ENCODE measurements at places on chromosomes 4 and X.
A peak's percentile ranks its signal among the peaks of the same experiment; 100 is the strongest.

DNA sequence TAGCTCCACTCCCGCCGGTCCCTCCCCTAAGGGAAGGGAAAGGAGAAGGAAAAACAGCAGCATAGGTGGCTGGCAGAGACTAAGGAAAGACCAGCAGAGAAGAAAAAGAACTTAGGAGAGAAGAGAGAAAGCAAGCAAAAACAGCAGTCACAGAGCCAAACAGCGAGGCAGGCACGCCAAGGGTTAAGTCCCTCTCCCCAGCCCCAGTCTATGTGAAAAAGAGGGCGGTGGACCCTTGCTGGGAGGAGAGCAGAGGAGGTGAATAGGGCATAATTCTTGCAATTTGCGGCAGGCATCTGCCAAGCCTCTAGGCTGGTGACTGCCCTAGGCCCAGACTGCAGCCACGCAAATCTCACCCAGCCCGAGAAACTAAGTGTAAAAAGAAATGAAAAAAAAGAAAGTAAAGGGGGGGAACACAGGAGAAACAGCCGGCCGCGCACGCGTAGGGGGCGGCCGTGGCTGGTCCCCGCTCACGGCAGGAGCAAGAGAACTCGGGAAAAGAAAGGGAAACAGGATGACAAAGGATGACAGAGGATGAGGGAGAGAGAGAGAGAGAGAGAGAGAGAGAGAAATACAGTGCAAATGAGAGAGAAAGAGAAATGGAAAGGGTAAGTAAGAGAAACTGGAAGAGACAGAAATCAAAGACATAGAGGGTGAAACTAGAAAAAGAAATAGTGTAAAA lies 48.6 kb downstream of the MAGEA9 start:
- no peak for DNase-seq

DNA sequence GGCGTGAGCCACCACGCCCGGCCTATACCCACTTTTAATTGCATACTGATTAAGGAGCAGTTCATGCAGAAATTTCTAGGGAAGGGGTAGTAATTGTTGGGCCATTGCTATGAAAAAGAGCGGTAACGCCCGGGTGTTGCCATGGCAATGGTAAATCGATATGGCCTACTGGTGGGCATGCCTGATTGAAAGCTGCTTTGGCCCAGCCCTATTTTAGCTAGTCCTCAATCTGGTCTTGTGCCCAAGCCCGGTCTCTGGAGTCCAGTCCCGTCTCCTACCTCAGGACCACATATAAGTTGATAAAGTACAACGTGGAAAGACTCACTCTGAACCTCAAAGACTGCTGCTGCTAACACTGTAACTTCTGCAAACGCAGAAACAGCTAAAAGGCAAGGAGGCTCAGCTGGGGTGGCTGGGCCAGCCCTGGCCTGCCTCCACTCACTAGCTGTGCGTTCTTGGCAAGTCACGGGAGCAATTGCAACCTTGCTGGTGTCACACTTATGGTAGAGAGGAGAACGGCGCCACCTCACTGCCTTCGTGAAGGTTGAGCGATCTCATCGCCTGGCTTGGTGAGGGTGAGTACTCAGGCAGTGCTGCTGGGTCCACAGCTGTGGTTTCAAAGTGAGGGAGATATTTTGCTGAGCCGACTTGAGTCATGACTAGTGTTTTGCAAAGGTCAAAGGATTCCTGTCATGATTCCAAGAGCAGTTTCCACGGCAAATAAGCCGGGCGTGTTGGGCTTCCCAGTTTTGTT lies 57.0 kb upstream of the GRPEL1 start:
- no peak for DNase-seq

DNA sequence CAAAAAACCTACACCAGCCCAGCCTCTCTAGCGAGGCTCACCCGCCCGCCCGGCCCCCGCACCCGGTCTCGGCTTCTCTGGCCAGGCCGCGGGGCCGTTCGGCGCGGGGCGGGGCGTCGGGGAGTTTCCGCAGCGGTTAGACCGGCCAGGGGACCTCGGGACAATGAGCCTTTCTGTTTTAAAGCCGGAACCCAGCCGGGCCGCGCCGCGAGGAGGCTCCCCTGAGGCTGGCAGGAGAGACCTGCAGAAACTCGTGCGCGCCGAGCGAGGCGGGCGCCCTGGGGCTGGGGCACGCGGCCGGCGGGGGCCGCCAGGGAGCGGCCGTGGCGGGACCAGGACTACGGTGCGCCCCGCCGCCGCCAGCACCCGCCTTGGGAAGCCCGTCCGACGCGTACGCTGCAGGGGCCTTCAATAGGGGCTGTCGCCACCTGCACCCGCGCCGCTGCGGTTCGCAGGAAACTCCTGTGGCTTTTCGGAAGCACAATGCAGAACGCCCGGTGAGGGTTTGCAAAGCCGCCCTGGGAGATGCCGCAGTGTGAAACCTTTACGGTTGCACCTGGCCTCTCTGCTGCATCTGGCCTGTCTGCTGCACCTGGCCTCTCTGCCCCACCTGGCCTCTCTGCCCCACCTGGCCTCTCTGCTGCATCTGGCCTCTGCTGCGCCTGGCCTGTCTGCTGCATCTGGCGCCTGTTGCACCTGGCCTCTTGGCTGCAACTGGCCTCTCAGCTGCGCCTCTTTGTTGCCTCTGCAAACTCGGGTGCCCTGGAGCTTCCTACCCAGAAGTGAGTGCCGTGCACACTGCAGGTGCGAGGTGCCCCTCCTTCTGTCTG lies 63.9 kb downstream of the TRAPPC11 start:
- peak; percentile 19 for DNase-seq

DNA sequence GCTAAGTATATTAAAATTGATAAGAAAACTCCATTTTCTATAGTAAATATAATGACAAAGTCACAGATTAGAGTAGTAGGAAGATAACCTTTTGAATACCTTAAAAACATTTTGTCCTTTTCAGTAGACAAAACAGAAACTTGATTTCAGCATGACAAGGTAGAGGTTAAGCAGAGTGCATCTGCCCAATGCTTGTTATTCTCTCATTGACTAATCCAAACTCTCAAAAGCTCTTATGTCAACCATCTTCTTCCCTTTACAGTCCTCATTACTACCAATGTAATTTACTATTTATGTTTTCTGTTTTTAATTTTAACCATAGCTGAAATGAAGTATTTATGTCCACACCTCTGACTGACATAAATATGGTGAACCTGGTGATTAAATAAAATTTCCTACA lies 11.1 kb downstream of the NIPAL1 start:
- DNase-seq, result no peak

DNA sequence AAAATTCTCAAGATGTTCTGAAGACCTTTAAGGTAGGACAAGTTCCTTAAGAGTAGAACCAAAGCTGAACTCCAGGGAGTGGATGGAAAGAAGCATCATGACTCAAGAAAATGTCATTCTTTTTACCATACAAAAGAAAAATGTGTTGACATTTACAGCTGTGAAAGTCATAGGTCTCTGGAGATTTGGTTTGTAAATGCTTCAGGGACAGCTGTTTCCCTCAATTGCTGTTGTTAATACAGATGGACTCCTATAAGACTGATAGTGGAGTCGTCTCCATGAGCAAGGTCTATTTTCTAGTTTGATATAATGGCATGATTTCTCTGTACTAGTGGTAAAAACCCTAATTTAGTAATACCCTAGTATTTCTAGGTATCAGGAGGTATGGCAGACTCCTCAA lies 101.7 kb downstream of the PHOX2B start:
- DNase-seq, result no peak

GRCh38 chrX:47662144-47662657 lies 3.2 kb upstream of the UXT start:
- DNase-seq, result no peak

DNA sequence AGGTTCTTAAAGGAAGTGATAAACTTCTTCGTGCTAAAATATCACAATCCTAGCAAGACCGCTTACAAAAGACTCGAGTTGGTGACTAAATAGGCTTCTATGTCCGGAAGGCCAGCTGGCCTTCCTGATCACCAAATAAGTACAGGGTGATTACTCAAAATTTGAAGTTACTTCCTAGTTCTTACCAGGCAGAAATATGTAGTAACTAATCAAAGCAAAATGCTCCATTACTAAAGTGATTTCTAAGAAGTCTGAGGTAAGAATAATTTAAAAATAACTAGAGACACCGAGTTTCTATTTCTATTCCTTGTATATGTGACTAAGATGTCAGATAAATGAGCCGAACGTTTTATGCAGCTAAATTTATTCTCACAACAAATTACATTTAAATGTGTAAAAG lies 62.2 kb downstream of the NSUN7 start:
- no peak for DNase-seq

DNA sequence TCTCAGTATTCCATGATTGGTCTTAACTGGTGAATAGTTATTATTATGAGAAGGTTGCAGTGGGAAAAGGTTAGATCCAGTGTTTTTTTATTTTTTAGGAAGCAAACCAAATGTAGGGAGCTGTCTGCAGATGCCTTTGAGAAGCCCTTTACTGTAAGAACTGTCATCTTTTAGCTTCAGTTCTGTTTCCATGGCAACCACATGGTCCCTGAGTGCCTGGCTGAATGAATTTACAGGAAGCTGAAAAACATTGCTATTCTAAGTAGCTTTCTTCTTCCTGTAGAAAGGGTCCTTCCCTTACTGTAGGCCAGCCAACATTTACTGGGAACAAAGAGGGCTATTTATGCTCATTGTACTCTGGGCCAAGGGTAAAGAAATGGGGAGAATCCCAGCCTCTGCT lies 103.3 kb downstream of the DCLK2 start:
- no peak for DNase-seq

GRCh38 chr4:163196926-163197480 lies 30.3 kb upstream of the NAF1 start:
- DNase-seq, result no peak

- DNase-seq, result no peak
These were observed 270.8 kb downstream of the PTTG2 start for GRCh38 chr4:38230821-38231563.

DNA sequence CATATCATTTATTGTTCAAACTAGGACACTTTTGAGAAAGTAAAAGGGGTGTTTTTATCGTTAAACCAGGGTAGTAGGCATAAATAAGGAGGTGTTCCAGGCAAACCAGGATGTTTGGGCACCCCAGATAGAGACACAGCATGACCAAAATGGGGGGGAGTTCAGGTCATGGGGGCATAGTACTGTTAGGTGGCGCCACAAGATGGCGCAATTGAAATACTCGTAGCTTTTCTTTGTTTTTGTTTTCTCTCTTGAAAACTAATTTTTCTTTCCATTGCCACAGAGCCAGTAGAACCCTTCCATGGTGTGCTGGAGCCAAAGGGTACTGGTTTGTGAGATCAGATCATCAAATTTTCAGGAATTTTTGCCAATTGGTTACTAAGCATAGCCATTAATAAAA lies 283.4 kb downstream of the BCOR start:
- DNase-seq, result no peak

DNA sequence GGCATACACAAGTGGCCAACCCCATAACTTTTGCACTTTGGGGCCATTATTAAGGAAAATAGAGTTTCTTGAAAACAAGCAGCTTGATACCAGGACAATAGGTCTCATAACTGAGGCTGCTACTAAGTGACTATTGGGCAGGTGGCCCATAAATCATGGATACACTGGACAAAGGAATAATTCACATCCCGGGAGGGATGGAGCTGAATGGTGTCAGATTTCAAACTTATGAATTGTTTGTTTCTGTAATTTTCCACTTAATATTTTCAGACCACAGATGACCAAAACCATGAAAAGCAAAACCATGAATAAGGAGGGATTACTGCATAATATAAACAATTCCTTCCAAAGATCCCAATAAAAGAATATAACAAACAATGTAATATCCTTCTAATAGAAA lies 114.4 kb downstream of the WDFY3 start:
- no peak for DNase-seq

GRCh38 chrX:10242026-10242425 lies 85.3 kb downstream of the CLCN4 start:
- DNase-seq, result no peak

- no peak for DNase-seq
These were observed 12.6 kb downstream of the SYN1 start for GRCh38 chrX:47607091-47607490.

DNA sequence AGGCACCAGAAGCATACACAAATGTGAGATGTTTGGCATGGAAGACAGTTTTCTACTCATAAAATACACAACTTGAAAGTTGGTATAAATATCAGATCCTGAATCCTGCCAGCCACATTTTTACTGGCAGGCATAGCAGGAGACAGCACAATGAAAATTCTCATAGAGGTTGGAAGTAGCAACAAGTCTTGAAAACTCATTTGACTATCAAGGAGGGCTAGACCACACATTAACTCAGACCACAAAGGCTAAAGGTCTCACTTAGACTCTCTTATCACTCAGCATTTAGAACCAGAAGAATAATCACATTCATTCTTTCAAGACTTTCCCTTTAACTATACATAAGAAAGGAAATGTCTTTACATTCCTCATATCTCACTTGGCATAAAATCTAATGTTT lies 56.5 kb downstream of the SORBS2 start:
- DNase-seq, result no peak

- no peak for DNase-seq
These were observed 307.7 kb upstream of the ARSJ start for GRCh38 chr4:114287079-114287696.

GRCh38 chr4:27662426-27662825 lies 801.8 kb downstream of the STIM2 start:
- no peak for DNase-seq

- no peak for DNase-seq
These were observed 149.4 kb upstream of the CHRDL1 start for GRCh38 chrX:110944751-110945675.

DNA sequence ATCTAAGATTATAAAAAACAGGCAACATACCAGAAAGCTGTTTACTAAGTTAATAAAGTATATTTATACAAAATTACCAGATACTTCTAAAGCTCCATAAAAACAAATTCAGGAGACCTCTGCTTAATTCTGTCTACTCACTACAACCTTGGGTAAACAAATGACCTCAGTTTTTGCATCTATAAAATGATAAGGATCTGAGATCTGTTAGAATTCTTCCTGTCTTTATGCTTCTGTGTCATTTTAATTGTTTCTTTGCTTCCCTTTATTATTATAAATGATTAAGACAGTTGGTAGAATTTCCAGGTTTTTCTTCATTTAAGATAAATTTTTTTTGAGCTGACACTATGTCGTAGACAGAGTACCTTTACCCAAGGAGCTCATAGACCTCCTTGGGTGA lies 76.0 kb downstream of the ANK2 start:
- no peak for DNase-seq

- DNase-seq, result no peak
These were observed 14.9 kb downstream of the VBP1 start for GRCh38 chrX:155231163-155231562.

GRCh38 chrX:7711167-7711566 lies 131.8 kb upstream of the VCX start:
- DNase-seq, result no peak

DNA sequence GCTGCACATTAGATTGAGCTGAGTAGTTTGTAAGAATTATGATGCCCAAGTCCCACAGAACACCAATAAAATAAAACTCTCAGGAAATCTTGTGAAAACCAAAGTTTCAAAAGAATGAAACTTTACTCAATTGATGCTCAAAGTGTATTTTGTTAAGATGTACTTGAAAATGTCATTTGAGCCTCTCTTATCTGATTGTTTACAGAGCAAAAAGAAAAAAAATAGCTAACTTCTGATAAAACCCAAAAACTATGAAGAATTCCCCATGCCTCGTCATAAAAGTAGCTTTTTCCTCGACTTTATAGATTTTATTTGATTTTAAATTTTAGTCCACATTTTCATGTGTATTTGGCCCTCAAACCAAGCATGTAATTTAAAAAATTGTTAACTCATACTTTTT lies 521.5 kb upstream of the FTHL17 start:
- no peak for DNase-seq

All from stimulated activated CD4-positive, alpha-beta T cell treated with anti-CD3 and anti-CD28 coated beads, TNF-alpha, amount 100 ng/mL, for 4 hours (primary cell).